ENCODE measurements at places on chromosomes 4 and X.

- H3K27me3 ChIP-seq: no peaks in the 10 kb centered on the region
- no peak for ATAC-seq
These were observed 16.8 kb downstream of the AFF2 start for GRCh38 chrX:148517176-148517575.

- H3K4me3 ChIP-seq: no peak overlapping the region
- no peaks in the 10 kb centered on the region for H3K27me3 ChIP-seq
- H3K36me3 ChIP-seq: no peaks in the 10 kb centered on the region
- no peak overlapping the region for H3K27ac ChIP-seq
- H3K4me1 ChIP-seq: no peaks in the 10 kb centered on the region
These were observed 257.6 kb upstream of the DDX53 start for GRCh38 chrX:22742174-22742573.

- no peak overlapping the region for H3K27ac ChIP-seq
- H3K4me3 ChIP-seq: no peak overlapping the region
- no peaks in the 10 kb centered on the region for H3K4me1 ChIP-seq
- ATAC-seq: no peak
- H3K27me3 ChIP-seq: no peaks in the 10 kb centered on the region
These were observed 64.7 kb upstream of the GPR78 start for GRCh38 chr4:8515316-8516060.

GRCh38 chr4:81356621-81357020 lies 115.1 kb downstream of the RASGEF1B start:
- ATAC-seq: no peak
- H3K27ac ChIP-seq: no peak overlapping the region
- no peaks in the 10 kb centered on the region for H3K4me1 ChIP-seq
- H3K4me3 ChIP-seq: no peak overlapping the region
- H3K27me3 ChIP-seq: peaks cover 35% of the 10 kb centered on the region
- no peaks in the 10 kb centered on the region for H3K36me3 ChIP-seq

GRCh38 chr4:156959298-156959702 lies 12.3 kb downstream of the PDGFC start:
- no peaks in the 10 kb centered on the region for H3K36me3 ChIP-seq
- ATAC-seq: no peak
- H3K27me3 ChIP-seq: no peaks in the 10 kb centered on the region
- no peaks in the 10 kb centered on the region for H3K4me1 ChIP-seq

DNA sequence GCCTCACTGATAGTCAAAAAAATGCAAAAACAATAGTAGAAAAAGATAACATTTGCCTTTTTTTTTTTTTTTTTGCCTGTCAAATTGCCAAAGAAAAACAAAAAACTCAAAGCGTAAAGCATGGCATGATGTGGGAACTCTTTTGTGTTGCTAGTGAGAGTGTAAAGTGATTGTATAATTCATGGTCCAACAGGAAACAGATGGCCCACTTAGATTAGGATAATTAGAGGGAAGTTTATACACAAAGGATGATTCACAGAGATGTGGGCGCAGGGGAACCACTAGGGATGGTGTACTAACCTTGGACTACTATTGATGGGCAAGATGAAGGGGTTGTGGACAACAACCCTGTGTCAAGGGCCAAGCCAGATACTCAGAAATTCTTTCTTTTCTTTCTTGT lies 16.4 kb downstream of the MCUB start:
- peaks cover 37% of the 10 kb centered on the region for H3K36me3 ChIP-seq
- peak overlapping the region; percentile 30 for H3K27ac ChIP-seq
- H3K4me1 ChIP-seq: peaks cover 31% of the 10 kb centered on the region
- no peak overlapping the region for H3K4me3 ChIP-seq
- ATAC-seq: no peak
- no peaks in the 10 kb centered on the region for H3K27me3 ChIP-seq

DNA sequence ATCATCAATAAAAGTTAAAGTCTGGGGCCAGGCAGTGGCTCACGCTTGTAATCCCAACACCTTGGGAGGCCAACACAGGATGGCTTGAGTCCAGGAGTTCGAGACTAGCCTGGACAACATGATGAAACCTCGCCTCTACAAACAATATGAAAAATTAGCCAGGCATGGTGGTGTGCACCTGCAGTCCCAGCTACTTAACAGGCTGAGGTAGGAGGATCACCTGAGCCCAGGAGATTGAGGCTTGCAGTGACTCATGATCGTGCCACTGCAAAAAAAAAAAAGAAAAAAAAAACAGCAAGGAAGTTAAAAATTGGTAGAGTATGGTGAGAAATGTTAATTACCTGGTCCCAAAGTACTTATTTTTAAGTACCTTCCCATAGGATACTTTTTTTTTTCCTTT lies 27.5 kb downstream of the FBXW7 start:
- peaks cover 18% of the 10 kb centered on the region for H3K36me3 ChIP-seq
- no peak for ATAC-seq
- no peak overlapping the region for H3K27ac ChIP-seq
- H3K4me3 ChIP-seq: no peak overlapping the region
- H3K27me3 ChIP-seq: no peaks in the 10 kb centered on the region
- H3K4me1 ChIP-seq: peaks cover 49% of the 10 kb centered on the region

DNA sequence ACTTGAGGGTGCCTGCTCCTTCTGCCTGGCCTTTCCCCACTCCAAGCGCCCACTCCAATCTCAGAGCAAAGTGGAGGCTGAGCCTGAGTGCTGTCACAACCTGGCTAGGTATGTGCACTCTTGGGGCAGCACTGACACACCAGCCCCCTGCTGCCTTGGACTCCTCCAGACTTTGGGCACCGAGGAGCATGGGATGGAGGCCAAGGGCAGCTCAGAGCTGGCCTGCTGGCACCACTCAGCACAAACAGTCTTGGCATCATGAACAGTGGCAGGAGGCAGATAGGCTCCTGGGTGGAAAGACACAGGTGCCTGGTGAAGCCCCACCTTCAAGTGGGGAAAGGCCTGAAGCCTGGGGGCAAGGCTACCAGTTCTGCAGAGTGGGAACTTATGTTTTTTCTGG lies 91.8 kb downstream of the KCNIP4 start:
- no peaks in the 10 kb centered on the region for H3K36me3 ChIP-seq
- no peak for ATAC-seq
- H3K4me1 ChIP-seq: no peaks in the 10 kb centered on the region
- H3K4me3 ChIP-seq: no peak overlapping the region
- no peak overlapping the region for H3K27ac ChIP-seq
- H3K27me3 ChIP-seq: no peaks in the 10 kb centered on the region

GRCh38 chr4:121439669-121440068 lies 58.9 kb upstream of the QRFPR start:
- H3K27ac ChIP-seq: no peak overlapping the region
- no peaks in the 10 kb centered on the region for H3K36me3 ChIP-seq
- ATAC-seq: no peak
- no peaks in the 10 kb centered on the region for H3K4me1 ChIP-seq
- no peak overlapping the region for H3K4me3 ChIP-seq

GRCh38 chr4:167939863-167940616 lies 152.3 kb upstream of the ANXA10 start:
- ATAC-seq: no peak
- H3K4me3 ChIP-seq: no peak overlapping the region
- H3K4me1 ChIP-seq: no peaks in the 10 kb centered on the region
- H3K27me3 ChIP-seq: no peaks in the 10 kb centered on the region
- H3K27ac ChIP-seq: no peak overlapping the region

- H3K4me1 ChIP-seq: no peaks in the 10 kb centered on the region
- no peak overlapping the region for H3K4me3 ChIP-seq
- H3K27me3 ChIP-seq: peaks cover 18% of the 10 kb centered on the region
- H3K36me3 ChIP-seq: no peaks in the 10 kb centered on the region
- H3K27ac ChIP-seq: no peak overlapping the region
These were observed 14.1 kb downstream of the INPP4B start for GRCh38 chr4:142832022-142832421.

DNA sequence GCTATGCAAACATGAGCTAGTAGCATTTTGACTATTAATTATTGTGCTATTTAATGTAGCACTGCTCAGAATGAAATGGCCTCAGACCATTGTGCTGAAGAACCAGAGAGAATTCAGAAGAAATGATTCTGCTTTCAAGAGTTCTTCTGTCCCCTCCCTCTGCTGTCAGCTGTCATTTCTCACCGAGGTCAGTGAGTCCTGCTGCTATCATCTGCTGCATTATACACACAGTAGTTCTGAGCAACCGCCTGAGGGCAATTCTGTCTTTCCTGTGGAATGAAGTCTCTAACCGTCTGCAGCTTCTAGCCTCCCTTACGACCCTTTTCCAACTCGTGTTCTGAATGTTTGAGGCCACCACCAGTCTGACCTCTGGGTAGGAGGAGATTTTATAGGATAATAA lies 249.4 kb downstream of the HNRNPD start:
- ATAC-seq: no peak
- peaks cover 18% of the 10 kb centered on the region for H3K27me3 ChIP-seq
- H3K36me3 ChIP-seq: no peaks in the 10 kb centered on the region
- no peaks in the 10 kb centered on the region for H3K4me1 ChIP-seq

DNA sequence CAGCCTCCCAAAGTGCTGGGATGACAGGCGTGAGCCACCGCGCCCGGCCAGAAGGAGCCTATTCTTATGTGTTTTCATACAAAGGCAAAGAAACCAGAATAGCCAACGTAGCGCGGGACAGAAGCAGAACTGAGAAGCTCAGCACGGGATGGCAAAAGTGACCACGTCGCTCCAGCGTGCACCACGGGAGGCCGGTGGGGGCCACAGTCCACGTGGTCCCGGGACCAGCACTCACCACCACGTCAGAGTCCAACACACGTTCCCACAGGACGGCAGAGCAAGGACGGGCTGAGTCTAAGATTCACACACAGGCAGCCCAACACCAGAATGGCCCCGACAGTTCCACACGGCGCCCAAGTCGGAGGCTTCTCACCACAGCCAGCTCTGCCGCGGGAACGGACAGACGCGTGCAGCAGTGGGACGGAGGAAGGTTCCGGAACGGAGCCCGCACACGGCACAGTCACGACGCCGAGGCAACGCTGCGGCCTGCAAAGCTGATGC lies 18.8 kb upstream of the GTPBP6 start:
- H3K27me3 ChIP-seq: no peaks in the 10 kb centered on the region
- H3K27ac ChIP-seq: no peak overlapping the region
- no peak for ATAC-seq
- H3K4me3 ChIP-seq: no peak overlapping the region
- H3K36me3 ChIP-seq: peaks cover 50% of the 10 kb centered on the region

- H3K36me3 ChIP-seq: no peaks in the 10 kb centered on the region
- no peak overlapping the region for H3K27ac ChIP-seq
- no peaks in the 10 kb centered on the region for H3K27me3 ChIP-seq
- no peak for ATAC-seq
- H3K4me3 ChIP-seq: peak overlapping the region; percentile 87
These were observed 21.7 kb upstream of the MTM1 start for GRCh38 chrX:150546711-150547153.

DNA sequence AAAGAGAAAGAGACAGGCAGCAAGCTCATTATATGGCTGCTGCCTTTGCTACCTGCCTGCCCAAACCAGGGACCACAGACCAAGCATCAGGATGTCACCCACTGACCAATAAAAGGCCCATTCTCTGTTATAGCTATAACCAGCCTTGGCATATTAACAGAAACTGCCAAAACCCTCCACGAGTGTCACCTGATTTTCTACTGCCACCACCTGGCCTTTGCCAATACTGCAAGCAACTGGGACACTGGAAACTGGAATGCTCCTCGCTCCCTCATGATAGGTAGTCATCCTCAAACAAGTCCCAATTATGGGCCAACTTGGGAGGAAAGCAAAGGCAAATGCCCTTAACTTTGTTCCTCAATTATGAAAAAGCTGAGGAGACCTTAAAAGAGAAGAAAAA lies 76.0 kb downstream of the SPIN4 start:
- H3K36me3 ChIP-seq: no peaks in the 10 kb centered on the region
- no peaks in the 10 kb centered on the region for H3K4me1 ChIP-seq
- no peak overlapping the region for H3K4me3 ChIP-seq
- ATAC-seq: no peak
- H3K27me3 ChIP-seq: no peaks in the 10 kb centered on the region

GRCh38 chr4:88729146-88729760 lies 31.6 kb upstream of the NAP1L5 start:
- peaks cover 14% of the 10 kb centered on the region for H3K36me3 ChIP-seq
- no peaks in the 10 kb centered on the region for H3K4me1 ChIP-seq
- no peaks in the 10 kb centered on the region for H3K27me3 ChIP-seq
- no peak overlapping the region for H3K4me3 ChIP-seq
- ATAC-seq: no peak

DNA sequence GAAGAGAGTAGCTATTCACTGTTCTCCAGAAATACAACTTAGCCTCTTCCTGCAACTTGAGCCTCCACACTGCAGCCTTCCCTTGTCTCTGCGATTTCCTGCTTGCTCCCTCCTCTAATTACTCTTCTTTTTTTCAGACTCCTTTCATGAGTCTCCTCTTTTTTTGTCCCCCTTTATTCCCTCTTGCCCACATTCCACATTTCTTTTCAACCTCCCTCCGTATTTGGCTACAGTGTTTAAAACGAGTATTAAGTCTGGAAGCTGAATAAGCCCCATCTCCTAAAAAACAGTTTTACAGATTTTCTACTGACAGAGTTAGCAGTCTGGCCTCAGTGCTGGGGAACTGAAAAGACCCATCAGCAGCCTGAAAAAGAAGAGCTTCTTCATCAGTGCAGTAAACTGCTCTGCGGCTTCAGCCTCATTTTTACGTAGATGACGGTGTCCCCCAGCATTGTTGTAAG lies 141.5 kb downstream of the TENM3 start:
- ATAC-seq: no peak
- H3K27ac ChIP-seq: no peak overlapping the region
- no peaks in the 10 kb centered on the region for H3K36me3 ChIP-seq
- H3K27me3 ChIP-seq: no peaks in the 10 kb centered on the region
- H3K4me3 ChIP-seq: no peak overlapping the region
- H3K4me1 ChIP-seq: no peaks in the 10 kb centered on the region

- no peak overlapping the region for H3K27ac ChIP-seq
- no peaks in the 10 kb centered on the region for H3K36me3 ChIP-seq
- no peak for ATAC-seq
These were observed 299.7 kb downstream of the LDB2 start for GRCh38 chr4:16598597-16599206.

- H3K27me3 ChIP-seq: peaks cover 6% of the 10 kb centered on the region
- ATAC-seq: no peak
- no peak overlapping the region for H3K4me3 ChIP-seq
- H3K36me3 ChIP-seq: peaks cover 13% of the 10 kb centered on the region
These were observed 12.4 kb downstream of the NKX1-1 start for GRCh38 chr4:1393866-1394265.

DNA sequence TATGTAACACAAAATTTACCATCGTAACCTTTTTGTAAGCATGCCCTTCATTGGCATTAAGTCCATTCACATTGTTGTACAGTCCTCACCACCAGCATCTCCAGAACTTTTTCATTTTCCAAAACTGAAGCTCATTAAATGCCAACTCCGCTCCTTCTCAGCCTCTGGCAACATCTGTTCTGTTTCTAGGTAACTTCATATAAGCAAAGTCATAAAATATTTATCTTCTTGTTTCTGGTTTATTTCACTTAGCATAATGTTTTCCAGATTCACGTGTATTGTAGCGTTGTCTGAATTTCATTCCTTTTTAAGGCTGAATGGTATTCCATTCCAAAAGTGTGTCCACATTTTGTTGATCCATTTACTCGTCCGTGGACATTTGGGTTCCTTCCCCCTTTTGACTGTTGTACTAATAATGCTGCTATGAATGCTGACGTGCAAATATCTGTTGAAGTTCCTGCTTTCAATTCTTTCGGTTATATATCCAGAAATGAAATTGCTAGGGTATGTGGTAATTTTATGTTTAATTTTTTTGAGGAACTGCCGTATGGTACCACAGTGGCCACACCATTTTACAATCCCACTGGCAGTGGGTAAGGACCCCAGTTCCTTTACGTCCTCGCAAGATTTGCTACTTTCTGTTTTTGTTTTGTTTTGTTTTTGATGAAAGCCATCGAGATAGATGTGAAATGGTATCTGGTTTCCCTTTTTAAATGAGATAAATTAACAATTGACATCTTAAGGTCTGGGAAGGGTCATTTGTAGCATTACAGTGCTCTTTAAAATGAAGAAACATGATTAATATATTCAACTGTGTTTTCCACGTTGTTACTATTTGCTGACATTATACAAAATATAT lies 63.4 kb downstream of the PTTG2 start:
- H3K27ac ChIP-seq: no peak overlapping the region
- H3K4me3 ChIP-seq: no peak overlapping the region
- ATAC-seq: no peak
- H3K27me3 ChIP-seq: no peaks in the 10 kb centered on the region
- peaks cover 43% of the 10 kb centered on the region for H3K36me3 ChIP-seq
